ENCODE measurements at places on chromosomes 6 and 20. TPM values are rescaled to one million over a fixed set of nuclear protein-coding genes. Genes with fewer than 3 reads are reported as not detected.

The WFDC5 gene
- total RNA-seq, result not detected

The PLG gene
- not detected for total RNA-seq

The ANGPT4 gene
- total RNA-seq, result not detected

The PSORS1C1 gene
- 1.00 TPM for total RNA-seq

All from uterine smooth muscle cell (primary cell).